ENCODE measurements at places on chromosomes 5 and 9. TPM values are rescaled to one million over a fixed set of nuclear protein-coding genes. Genes with fewer than 3 reads are reported as not detected.

Gene BDP1
- polyA plus RNA-seq = 4.4 TPM

Gene KIF24
- polyA plus RNA-seq = 1.2 TPM

Gene NUP214
- 7.6 TPM for polyA plus RNA-seq

Gene ADGRD2
- polyA plus RNA-seq = 0.10 TPM

Gene GARNL3
- polyA plus RNA-seq = 9.1 TPM

Gene DMRT2
- not detected for polyA plus RNA-seq

Gene FYB1
- not detected for polyA plus RNA-seq

Gene TAF11L10
- not detected for polyA plus RNA-seq

Gene CYLC2
- not detected for polyA plus RNA-seq

Gene BARHL1
- not detected for polyA plus RNA-seq

Gene NPDC1
- 48.1 TPM for polyA plus RNA-seq

Gene FOXE1
- polyA plus RNA-seq = 0.03 TPM

Gene MARCOL
- not detected for polyA plus RNA-seq

Gene IFNB1
- not detected for polyA plus RNA-seq

Gene FRMD3
- 1.3 TPM for polyA plus RNA-seq

Gene TIMD4
- polyA plus RNA-seq = not detected

Gene SQSTM1
- polyA plus RNA-seq = 181 TPM

Gene DND1
- polyA plus RNA-seq = 1.2 TPM

Gene SOX30
- 0.10 TPM for polyA plus RNA-seq

Gene SLC36A3
- polyA plus RNA-seq = not detected

Gene ACTBL2
- polyA plus RNA-seq = 0.99 TPM

Gene CCL21
- not detected for polyA plus RNA-seq

Gene TEK
- polyA plus RNA-seq = 0.03 TPM

Gene ENG
- 18.8 TPM for polyA plus RNA-seq

Gene THG1L
- 32.0 TPM for polyA plus RNA-seq

Gene KCNV2
- polyA plus RNA-seq = not detected

Gene PCDHGB6
- 0.13 TPM for polyA plus RNA-seq

Gene SIT1
- not detected for polyA plus RNA-seq

Gene NUTM2G
- polyA plus RNA-seq = not detected

Gene CTSV
- polyA plus RNA-seq = 3.1 TPM

Gene NR3C1
- 7.1 TPM for polyA plus RNA-seq

Gene AFF4
- 8.1 TPM for polyA plus RNA-seq

Gene UTP15
- polyA plus RNA-seq = 10.2 TPM

Gene MATR3
- 40.4 TPM for polyA plus RNA-seq

Gene SMIM27
- 5.9 TPM for polyA plus RNA-seq

Gene CEL
- polyA plus RNA-seq = 0.87 TPM

Gene NR2F1
- polyA plus RNA-seq = 40.0 TPM

Gene GPR150
- 0.06 TPM for polyA plus RNA-seq

Gene PTRH1
- 42.2 TPM for polyA plus RNA-seq

Gene OR1Q1
- 0.29 TPM for polyA plus RNA-seq

Gene FUT7
- not detected for polyA plus RNA-seq

Gene EPB41L4B
- polyA plus RNA-seq = 0.84 TPM

Gene SLC25A25
- 12.1 TPM for polyA plus RNA-seq

Gene ANKS6
- polyA plus RNA-seq = 26.1 TPM

Gene THBS4
- 1.1 TPM for polyA plus RNA-seq

Gene KCNIP1
- polyA plus RNA-seq = 1.1 TPM

Measured in SK-N-SH (cell line).